ENCODE measurements at places on chromosomes 6 and 20. TPM values are rescaled to one million over a fixed set of nuclear protein-coding genes. Genes with fewer than 3 reads are reported as not detected.

PET117 gene
- 22.6 TPM for polyA plus RNA-seq

GSTA3 gene
- polyA plus RNA-seq: 0.12 TPM

CYP21A2 gene
- 1.5 TPM for polyA plus RNA-seq

BFSP1 gene
- polyA plus RNA-seq: 1.1 TPM

PNPLA1 gene
- polyA plus RNA-seq: 3.3 TPM

DUSP22 gene
- polyA plus RNA-seq: 25.1 TPM

CGA gene
- 0.04 TPM for polyA plus RNA-seq

RHAG gene
- polyA plus RNA-seq: 1.3 TPM

TGM3 gene
- polyA plus RNA-seq: 0.25 TPM

GABBR1 gene
- 35.9 TPM for polyA plus RNA-seq

RAB44 gene
- polyA plus RNA-seq: 0.04 TPM

SLC17A2 gene
- 0.01 TPM for polyA plus RNA-seq

Data from large intestine (tissue), 12 donors.